ENCODE measurements at places on chromosomes 5 and 9.

DNA sequence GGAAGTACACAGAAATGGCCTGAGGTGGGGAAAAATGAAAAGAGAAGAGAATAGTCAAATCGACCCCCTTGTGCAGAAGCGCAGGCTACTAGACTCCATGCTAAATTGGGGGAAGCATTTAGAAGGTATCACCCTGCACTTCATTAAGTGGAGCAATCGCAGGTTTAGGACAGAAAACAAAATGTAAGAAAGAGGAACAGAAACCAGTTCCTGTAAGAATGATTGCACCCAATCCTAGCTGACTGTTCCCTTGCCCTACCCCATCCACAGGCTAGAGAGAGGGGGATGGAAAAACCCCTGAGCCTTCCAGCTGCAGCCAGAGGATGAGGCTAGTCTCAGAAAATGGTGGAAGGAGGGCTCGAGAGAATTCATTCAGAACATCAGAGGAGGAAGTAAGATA lies 23.9 kb upstream of the PPP1R2B start:
- DNase-seq: no peak

DNA sequence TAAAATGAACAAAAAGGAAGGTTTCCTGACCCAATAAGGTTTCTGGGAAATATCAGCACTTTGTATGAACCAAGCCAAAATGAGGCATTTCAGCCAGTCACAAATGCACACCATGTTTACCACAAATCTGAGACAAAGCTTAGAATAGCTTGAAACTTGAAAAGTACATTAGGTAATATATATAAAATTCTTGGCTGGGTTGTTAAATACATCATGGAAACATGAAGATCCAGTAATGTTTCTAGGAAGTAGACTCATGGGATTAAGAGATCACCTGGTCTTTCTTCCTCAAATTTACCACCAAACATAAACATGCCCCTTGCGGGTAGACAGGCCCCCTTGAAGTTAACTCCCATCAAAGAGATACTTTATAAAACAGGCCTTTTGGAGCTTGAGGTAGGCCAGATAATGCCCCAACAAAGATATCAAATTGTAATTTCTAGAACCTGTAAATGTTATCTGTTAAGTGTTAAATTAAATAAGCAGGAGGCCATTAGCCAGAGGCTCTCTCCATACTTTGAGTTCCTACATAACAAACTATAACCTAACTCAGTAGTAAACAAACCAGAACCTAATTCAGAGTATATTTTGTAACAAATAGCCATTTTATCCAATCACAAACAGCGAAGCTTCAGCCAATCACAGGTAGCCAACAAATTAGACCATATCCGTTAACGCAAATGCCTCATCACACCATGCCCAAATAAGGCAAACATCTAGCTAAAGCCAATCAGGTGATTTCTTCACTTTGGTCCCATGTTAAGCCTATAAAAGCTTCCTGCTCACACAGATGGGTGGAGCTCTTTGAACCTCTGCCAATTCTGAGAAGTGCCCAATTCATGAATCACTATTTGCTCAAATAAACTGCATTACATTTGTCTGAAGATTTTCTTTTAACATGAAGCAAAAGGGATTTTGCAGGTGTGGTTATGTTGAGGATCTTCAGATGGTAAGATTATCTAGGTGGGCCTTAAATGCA lies 127.9 kb upstream of the TARS1 start:
- DNase-seq: peak; percentile 30

- DNase-seq: no peak
Observed at GRCh38 chr5:43041110-43041668, 1.1 kb upstream of the ANXA2R start.

- DNase-seq: no peak
Observed at GRCh38 chr5:139394123-139394653, 716 bp downstream of the PROB1 start.
